ENCODE measurements at places on chromosomes 6 and 20.

- DNase-seq, result no peak
Measured at GRCh38 chr20:13777171-13777601, 7.5 kb downstream of the ESF1 start.

GRCh38 chr20:10481676-10482075 lies 46.6 kb downstream of the SLX4IP start:
- DNase-seq, result no peak

DNA sequence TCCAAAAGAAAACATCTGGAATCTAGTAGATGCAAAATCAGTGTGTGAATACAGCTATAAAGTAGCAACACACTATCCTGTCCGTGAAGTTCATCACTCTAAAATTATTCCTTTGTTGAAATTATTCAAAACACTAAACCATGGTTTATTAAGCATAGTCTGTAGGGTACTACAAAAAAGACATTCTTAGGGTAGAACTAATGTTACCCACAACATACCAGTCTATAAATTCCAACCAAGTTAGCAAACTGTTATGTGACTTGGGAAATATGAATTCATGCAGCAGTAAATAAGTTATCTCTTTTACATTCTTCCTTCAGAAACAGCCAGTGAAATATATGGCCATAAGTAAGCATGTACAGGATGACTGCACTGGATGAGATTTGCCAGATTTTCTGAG lies 580.3 kb upstream of the ADGRB3 start:
- DNase-seq, result no peak

- DNase-seq, result no peak
Measured at GRCh38 chr6:106488494-106489370, 128.2 kb downstream of the CRYBG1 start.

GRCh38 chr6:1802491-1803395 lies 193.0 kb downstream of the FOXC1 start:
- no peak for DNase-seq

GRCh38 chr6:41463062-41463930 lies 82.9 kb upstream of the FOXP4 start:
- DNase-seq, result no peak

DNA sequence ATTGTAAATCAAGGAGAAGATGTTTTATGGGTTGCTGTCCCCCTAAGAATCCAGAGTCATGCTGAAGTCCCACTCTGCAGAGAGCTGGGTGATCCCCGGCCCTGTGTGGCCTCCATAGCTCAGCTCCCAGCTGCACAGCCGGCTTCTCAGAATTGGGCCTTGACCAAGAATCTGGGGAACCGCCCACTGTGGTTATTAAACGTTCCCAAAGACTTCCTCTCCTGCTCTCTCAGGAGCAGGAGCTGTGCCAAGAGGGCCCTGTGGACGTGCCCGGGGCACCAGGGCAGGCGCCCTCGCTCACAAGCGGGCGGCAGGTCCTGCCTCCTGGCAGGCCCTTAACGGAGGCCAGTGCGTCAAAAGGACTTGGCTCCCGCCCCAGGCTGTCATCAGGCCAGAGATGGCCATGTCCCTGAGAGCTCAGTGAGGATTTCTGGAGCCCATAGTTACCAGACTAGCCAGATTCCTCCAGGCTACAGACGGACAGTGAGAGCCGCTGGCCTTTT lies 30.4 kb downstream of the ZC3H12D start:
- DNase-seq, result no peak

GRCh38 chr20:16661756-16662155 lies 68.1 kb upstream of the SNRPB2 start:
- DNase-seq, result no peak

GRCh38 chr6:3750317-3751076 lies 1.0 kb downstream of the PXDC1 start:
- DNase-seq, result no peak

DNA sequence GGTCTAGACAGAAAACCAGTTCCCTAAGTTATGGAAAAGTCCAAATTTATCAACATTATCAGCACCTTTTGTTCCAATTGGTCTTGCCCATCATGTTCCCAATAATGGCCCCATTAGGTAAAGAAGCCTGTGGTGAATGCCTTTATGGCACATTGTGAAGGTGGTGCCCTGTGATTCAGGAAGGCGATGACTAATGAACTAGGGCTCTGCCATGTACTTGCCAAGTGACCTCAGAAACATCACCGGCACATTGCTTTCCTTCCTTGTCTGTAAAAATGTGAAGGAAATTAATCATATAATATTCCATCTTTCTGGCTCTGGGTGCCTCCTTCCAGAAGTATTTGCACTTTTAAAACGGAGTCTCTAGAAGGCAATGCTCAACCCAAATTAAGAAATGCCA lies 132.3 kb downstream of the UNC5CL start:
- no peak for DNase-seq

DNA sequence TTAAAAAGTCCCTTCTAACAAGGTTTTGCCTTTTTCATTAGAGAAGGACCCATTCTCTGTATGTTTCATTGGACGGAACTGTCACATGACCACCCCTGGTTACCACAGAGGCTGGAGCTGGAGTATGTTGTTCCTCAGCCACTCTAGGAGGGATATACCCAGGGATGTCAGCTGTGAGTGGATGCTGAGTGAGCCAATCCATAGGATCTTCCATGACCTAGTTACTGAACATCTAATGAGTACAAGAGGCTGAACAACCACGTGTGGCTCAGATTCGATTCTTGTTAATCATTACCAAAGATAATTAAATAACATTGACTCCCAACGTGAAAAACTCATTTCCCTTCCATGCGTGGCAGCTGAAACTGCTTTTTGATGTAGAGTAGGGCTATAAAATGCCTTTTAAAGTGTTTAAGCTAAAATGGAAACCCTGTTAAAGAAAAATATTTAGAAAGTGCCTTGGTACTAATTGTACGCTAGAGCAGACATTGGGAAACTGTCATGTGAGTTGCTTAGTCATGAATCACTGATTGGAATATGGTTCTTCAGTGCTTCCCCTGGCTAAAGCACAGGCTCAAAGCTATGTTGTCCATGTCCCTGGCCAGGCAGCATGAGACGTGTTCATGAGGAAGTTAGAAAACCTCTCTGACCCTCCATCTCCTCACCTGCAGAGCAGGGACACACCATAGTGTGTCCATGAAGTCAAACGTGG lies 256.1 kb downstream of the ZNF217 start:
- no peak for DNase-seq

Measured in activated CD4-positive, alpha-beta T cell treated with anti-CD3 and anti-CD28 coated beads for 24 hours (primary cell).